ENCODE measurements at places on chromosomes 13 and 19. TPM values are rescaled to one million over a fixed set of nuclear protein-coding genes. Genes with fewer than 3 reads are reported as not detected.

DNA sequence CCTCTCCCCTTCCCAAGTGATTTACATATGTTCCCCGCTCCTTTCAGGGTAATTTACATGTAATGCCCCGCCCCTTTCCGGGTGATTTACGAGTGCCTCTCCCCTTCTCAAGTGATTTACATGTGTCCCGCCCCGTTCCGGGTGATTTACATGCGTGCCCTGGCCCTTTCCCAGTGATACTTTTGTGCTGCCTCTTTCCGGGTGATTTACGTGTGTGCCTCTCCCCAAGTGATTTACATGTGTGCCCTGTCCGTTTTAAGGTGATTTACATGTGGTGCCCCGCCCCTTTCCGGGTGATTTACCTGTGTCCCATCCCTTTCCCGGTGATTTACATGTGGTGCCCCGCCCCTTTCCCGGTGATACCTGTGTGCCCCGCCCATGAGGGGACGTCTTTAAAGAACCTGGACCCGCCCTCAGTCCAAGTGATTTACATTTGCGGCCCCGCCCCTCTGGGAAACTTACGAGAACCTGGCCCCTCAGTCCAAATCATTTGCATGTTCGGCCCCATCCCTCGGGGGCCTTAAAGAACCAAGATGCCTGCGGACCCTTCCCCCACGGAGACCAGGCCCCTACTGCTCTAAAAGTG lies 559 bp upstream of the LENG9 start:
- no peaks in the 10 kb centered on the region for H3K27me3 ChIP-seq
- H3K4me1 ChIP-seq, result peaks cover 27% of the 10 kb centered on the region
- H3K27ac ChIP-seq, result peak overlapping the region; percentile 100
- DNase-seq, result peak; percentile 100
- H3K36me3 ChIP-seq, result peaks cover 11% of the 10 kb centered on the region

DNA sequence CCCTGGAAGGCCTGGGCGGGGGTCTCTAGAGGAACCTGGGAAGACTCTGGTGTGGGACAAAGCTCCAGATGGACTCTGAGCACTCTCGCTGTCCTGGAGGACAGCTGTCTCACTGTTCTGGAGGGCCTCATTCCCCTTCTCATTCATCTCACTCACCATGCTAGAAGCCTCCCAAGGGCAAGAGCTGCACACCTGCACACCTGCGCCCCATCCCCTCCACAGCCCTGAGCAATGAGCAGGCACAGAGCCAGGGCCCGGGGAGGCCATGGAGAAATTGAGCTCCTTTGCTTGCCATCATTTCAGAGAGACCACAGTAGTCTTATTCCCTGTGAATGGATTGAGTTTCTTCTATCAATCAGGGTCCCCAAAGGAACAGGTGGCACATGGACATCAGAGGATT lies 1168.5 kb downstream of the UQCRFS1 start:
- no peaks in the 10 kb centered on the region for H3K27me3 ChIP-seq
- DNase-seq, result no peak
- no peaks in the 10 kb centered on the region for H3K36me3 ChIP-seq
- H3K4me1 ChIP-seq, result no peaks in the 10 kb centered on the region
- H3K4me3 ChIP-seq, result no peak overlapping the region

DNA sequence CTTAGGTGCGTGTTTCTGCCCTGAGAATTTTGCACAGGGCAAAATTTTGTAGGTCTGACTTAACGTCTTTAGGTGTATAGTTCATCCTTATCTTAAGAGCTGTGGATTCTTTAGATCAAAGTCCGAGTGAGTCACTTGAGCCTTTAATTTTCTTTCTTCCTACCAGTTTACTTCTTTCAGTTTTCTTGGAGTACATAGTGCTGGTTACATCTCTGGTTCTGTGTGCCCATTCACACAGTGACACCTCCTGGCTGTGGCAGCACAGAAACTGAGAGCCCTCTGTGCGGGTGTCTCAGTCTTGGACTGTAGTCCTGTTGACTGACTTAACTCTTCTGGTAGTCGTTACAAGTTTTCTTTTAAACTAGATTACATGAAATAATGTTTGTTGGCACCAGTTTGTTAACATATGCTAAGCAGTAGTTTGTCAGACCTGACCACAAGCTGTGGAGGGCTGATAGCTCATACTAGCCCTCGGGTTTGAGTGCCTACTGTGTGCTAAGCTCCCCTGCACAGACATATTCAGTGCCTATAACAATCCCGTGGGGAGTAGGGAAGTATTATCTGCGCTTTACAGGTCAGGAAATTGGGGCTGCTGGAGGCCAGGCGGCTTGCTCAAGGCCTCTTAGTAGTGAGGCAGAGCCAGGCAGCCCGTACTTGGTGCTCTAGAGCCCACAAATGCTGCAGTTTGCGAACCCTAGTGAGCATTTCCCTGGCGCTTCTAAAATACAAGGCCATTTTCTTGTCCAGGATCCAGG lies 1.6 kb downstream of the GATAD2A start:
- peaks cover 87% of the 10 kb centered on the region for H3K4me1 ChIP-seq
- no peaks in the 10 kb centered on the region for H3K36me3 ChIP-seq

DNA sequence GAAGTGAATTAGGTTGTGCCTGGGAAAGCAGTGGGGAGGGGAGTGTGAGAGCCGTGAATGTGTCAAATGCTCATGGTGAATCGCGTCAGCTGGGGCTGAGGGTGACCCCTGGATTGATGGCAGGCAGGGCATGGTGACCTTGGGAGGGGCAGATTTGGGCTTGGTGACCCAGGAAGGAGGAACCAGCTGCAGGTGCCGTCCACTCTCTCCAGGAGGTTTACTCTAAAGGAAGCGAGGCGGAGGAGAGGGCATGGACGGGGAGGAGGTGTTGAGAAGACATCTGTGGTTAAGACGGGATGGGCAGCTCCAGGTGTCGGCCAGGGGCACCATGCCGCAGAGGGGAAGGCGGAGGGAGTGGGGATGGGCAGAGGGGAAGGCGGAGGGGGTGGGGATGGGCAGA lies 28.7 kb downstream of the TMEM255B start:
- no peaks in the 10 kb centered on the region for H3K27me3 ChIP-seq
- DNase-seq, result no peak
- no peaks in the 10 kb centered on the region for H3K36me3 ChIP-seq
- H3K4me3 ChIP-seq, result no peak overlapping the region

DNA sequence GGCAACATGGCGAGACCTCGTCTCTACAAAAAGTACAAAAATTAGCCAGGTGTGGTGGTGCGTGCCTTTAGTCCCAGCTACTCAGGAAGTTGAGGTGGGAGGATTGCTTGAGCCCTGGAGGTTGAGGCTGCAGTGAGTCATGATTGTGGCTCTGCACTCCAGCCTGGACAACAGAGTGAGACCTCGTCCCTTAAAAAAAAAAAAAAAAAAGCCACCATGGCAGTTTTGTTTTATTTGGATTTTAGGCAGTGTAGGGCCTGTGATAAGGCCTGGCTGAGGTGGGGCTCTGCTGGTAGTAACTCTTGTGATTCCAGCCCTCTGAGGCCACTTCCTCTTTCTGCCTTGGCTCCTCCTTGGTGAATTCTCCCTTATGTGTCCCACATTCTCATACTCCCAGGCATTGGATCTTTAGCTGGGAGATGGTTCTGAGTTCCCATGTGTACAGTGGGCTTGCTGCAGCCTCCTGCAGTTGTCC lies 39.2 kb downstream of the GATAD2A start:
- peak overlapping the region; percentile 24 for H3K27ac ChIP-seq
- DNase-seq, result no peak
- H3K4me3 ChIP-seq, result no peak overlapping the region
- H3K27me3 ChIP-seq, result no peaks in the 10 kb centered on the region
- H3K4me1 ChIP-seq, result peaks cover 40% of the 10 kb centered on the region

DNA sequence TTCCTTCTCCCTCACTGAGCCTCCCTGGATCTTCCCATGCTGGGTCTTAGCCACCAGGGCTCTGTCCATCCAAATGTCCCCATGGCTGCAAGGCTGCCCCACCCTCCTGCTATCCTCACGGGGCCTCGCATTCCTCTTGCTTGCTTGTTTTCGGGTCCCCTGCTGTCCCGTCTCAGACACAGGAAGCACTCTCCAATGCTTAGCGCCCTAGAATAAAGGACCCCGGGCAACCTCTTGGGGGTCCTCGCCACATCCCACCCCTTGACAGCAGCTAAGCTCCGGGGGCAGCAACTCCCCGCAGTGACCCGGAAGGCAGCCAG lies 23.7 kb downstream of the SH3GL1 start:
- no peak for DNase-seq
- H3K27ac ChIP-seq, result peak overlapping the region; percentile 97
- no peak overlapping the region for H3K4me3 ChIP-seq
- H3K36me3 ChIP-seq, result no peaks in the 10 kb centered on the region

DNA sequence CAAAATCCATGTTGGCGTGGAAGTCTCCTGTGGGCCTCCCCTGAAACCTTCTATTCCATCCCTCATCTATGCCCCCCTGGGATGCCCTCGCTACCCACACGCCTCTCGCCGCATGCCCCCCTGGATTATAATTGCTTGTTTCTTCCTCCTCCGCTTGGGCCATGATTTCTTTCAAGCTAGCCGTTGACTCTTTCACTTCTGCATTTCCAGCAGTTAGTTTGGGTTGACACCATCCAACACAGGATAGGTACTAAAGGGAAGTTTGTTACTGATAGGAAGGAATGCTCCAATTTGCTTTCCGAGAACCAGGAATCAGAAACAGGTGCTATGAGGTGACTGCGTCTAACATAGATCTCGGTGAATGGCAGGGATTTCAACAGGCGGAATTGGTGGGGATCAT lies 7.7 kb upstream of the SLC25A15 start:
- H3K36me3 ChIP-seq, result no peaks in the 10 kb centered on the region
- no peak for DNase-seq

- H3K4me1 ChIP-seq, result no peaks in the 10 kb centered on the region
- no peak overlapping the region for H3K27ac ChIP-seq
- peaks cover 88% of the 10 kb centered on the region for H3K27me3 ChIP-seq
- no peaks in the 10 kb centered on the region for H3K36me3 ChIP-seq
Observed at GRCh38 chr13:112092453-112092852, 25.5 kb downstream of the SOX1 start.

GRCh38 chr19:14116918-14117578 lies 514 bp downstream of the PRKACA start:
- peak overlapping the region; percentile 91 for H3K4me3 ChIP-seq
- H3K27ac ChIP-seq, result peak overlapping the region; percentile 77
- peaks cover 30% of the 10 kb centered on the region for H3K4me1 ChIP-seq
- no peaks in the 10 kb centered on the region for H3K36me3 ChIP-seq
- no peaks in the 10 kb centered on the region for H3K27me3 ChIP-seq
- DNase-seq, result peak; percentile 17

DNA sequence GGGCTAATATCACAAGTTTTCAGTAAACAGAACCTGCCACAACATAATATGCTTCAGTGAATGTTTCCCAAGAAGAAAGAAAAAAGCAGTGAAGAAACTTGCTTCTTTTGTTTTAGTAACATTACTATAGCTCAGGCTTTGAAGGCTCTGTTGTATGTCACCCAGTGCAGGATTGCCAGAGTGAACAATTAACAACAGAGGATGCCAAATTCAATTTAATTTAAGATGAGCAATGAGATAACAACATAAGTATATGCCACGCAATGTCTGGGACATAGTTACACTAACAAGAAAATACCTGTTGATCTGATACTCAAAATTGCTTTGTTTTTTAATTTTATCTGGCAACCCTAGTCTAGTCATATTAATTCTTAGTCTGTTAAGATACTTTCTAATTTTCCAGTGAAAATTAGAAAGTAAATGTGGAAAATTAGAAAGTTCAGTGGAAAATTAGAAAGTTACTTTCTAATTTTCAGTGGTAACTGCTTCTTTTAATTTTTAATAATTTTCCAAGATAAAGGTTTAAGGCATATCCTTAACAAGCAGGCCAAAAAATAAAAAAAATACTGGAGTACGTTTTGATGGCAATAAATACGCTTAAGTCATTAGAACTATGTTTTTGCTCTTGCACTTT lies 336.3 kb downstream of the SLITRK6 start:
- H3K27ac ChIP-seq, result no peak overlapping the region
- H3K27me3 ChIP-seq, result no peaks in the 10 kb centered on the region
- no peaks in the 10 kb centered on the region for H3K36me3 ChIP-seq
- H3K4me1 ChIP-seq, result no peaks in the 10 kb centered on the region

- no peak overlapping the region for H3K4me3 ChIP-seq
- no peaks in the 10 kb centered on the region for H3K36me3 ChIP-seq
- no peak for DNase-seq
- no peak overlapping the region for H3K27ac ChIP-seq
- H3K27me3 ChIP-seq, result no peaks in the 10 kb centered on the region
- H3K4me1 ChIP-seq, result no peaks in the 10 kb centered on the region
Observed at GRCh38 chr13:109297628-109298027, 488.8 kb downstream of the IRS2 start.

DNA sequence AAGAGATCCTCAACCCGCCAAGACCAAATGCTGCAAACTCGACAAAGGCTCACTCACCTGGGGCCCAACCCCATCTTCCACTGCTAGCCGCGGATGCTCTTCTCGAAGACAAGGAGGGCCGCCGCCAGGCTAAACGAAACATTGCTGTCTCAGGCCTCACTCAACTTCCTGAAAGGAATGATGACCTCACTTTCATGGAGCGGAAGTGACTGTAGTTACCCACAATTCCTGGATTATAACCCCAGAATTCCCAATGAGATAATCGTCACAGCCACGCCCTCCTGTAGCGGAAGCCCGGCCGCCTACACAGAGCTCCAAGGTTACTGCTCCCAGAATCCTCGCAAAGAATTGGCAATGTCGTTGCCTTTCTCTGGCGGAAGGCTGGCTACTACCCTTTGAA lies 10.5 kb upstream of the ZNF112 start:
- no peak overlapping the region for H3K27ac ChIP-seq
- H3K36me3 ChIP-seq, result no peaks in the 10 kb centered on the region
- H3K4me1 ChIP-seq, result no peaks in the 10 kb centered on the region
- H3K4me3 ChIP-seq, result no peak overlapping the region
- DNase-seq, result no peak
- H3K27me3 ChIP-seq, result no peaks in the 10 kb centered on the region

DNA sequence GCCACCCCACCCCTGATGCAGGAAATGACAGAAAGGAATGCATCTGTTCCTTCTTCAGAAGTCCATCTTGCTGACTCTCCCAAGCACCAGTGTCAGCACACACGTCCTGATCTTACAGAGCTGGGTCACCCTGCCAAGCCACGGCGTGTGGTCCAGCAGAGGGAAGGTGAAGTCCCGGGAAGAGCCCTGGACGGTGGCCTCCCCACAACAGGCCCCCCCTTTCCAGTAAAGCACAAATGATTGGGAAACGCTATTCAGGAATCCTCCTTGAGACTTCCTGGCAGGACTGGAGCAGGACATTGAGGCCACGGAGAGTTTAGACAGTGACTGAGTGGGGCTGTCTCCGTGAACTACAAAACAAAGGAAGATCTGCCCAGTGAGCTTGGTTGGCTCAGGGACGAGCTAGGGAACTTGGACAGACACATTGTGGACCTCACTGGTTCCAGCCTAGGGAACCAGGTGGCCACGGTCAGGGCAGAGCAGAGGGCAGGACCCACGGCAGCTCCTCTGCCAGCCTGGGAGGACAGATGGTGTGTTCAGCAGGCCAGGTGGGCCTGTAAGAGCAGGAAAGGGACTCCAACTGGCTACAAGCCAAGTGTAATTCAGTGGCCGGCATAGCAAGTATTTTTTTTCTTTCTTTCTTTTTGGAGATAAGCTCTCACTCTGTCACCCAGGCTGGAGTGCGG lies 41.7 kb downstream of the ELL start:
- H3K36me3 ChIP-seq, result no peaks in the 10 kb centered on the region
- H3K4me3 ChIP-seq, result no peak overlapping the region
- H3K27ac ChIP-seq, result peak overlapping the region; percentile 74
- H3K27me3 ChIP-seq, result no peaks in the 10 kb centered on the region
- peaks cover 57% of the 10 kb centered on the region for H3K4me1 ChIP-seq

Gene EEF1AKMT1
- total RNA-seq, result 7.0 TPM

Gene SPTBN4
- total RNA-seq, result 2.0 TPM

Gene RNF113B
- total RNA-seq, result not detected

Gene CRLF1
- total RNA-seq, result 13.2 TPM

Gene PALM
- total RNA-seq, result 2.6 TPM

Gene ZNF66
- total RNA-seq, result 7.1 TPM

Gene PRKCG
- not detected for total RNA-seq
